Activated CD4-positive, alpha-beta T cell treated with anti-CD3 and anti-CD28 coated beads, Interleukin-2, amount 10 ng/mL, durations not matched to agents 7 days and 5 days (primary cell): ENCODE measurements at places on chromosomes 5 and 9. TPM values are rescaled to one million over a fixed set of nuclear protein-coding genes. Genes with fewer than 3 reads are reported as not detected.

GRCh38 chr5:147791181-147791580 lies 8.7 kb upstream of the JAKMIP2 start:
- H3K27ac ChIP-seq, result no peak overlapping the region
- H3K36me3 ChIP-seq, result no peaks in the 10 kb centered on the region
- no peak overlapping the region for H3K4me3 ChIP-seq
- no peak for DNase-seq
- peaks cover 4% of the 10 kb centered on the region for H3K27me3 ChIP-seq

DNA sequence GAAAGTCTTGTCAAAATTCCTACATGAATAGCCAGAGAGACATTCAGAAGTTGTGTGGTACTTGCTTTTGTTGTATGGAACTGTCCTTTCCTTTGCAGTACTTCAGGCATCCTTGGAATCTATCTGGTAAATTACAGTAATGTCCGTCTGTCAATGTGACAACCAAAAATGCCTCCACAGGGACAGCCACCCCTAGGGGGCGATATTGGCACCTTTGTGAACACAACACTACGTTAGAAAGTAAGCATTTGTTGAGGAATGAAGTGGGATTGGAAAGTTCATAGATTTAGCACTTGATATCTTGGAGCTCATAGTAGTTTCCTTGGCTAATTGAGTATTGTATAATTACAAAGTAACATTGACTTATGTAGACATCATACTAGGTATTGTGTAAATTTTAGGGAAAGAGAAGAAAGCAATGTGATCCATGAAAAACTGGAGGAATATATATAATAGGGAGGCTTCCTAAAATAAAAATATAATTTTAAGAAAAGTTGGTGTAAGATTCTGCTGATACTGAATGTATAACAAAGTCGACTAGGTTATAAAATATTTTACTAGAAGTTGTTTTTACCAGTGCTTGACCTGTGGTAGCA lies 32.7 kb downstream of the TMEFF1 start:
- no peaks in the 10 kb centered on the region for H3K27me3 ChIP-seq
- no peak overlapping the region for H3K4me3 ChIP-seq
- H3K27ac ChIP-seq, result no peak overlapping the region
- no peaks in the 10 kb centered on the region for H3K36me3 ChIP-seq
- no peaks in the 10 kb centered on the region for H3K4me1 ChIP-seq

DNA sequence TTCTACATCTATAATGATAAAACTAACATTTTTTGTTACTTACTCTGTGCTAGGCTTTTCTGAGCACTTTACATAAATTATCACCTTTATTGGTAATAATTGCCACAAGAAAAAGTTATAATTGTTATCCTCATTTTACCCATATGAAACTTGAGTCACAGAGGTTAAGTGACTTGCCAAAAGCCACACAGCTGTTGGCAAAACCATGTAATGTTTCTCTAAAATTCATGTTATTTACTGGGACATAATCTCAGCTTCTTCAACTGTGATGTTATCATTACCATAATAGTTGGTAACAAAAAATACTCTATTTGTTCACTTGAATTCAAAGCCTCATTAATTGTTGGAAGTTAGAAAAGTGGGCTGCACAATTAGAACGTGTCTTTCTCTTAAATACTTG lies 437.3 kb downstream of the BRINP1 start:
- no peak overlapping the region for H3K4me3 ChIP-seq
- no peaks in the 10 kb centered on the region for H3K27me3 ChIP-seq
- H3K36me3 ChIP-seq, result no peaks in the 10 kb centered on the region
- no peaks in the 10 kb centered on the region for H3K4me1 ChIP-seq
- no peak for DNase-seq
- H3K27ac ChIP-seq, result no peak overlapping the region

GRCh38 chr9:105391288-105391687 lies 56.5 kb upstream of the FSD1L start:
- no peak for DNase-seq
- H3K36me3 ChIP-seq, result no peaks in the 10 kb centered on the region
- no peak overlapping the region for H3K27ac ChIP-seq
- peaks cover 12% of the 10 kb centered on the region for H3K27me3 ChIP-seq

DNA sequence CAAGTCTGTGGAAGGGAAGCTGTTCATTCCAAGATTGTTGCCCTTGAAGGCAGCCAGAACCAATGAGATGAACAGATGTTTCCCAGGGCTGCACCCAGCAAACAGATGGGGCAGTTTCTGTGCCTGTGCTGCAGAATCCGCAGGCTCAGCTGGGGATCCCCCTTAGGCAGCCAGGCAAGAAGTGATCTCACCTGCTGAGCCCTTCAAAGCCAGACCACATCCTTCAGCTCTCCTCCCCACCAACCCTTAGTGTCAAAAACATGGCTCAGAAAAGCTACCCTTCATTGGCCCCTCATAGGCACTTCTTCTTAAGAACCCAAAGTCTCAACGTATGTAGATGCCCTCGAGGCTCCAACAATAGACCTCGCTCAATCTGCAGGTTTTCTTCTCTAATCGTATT lies 626.7 kb downstream of the CCDC171 start:
- H3K36me3 ChIP-seq, result no peaks in the 10 kb centered on the region
- peaks cover 2% of the 10 kb centered on the region for H3K4me1 ChIP-seq
- H3K27me3 ChIP-seq, result no peaks in the 10 kb centered on the region

DNA sequence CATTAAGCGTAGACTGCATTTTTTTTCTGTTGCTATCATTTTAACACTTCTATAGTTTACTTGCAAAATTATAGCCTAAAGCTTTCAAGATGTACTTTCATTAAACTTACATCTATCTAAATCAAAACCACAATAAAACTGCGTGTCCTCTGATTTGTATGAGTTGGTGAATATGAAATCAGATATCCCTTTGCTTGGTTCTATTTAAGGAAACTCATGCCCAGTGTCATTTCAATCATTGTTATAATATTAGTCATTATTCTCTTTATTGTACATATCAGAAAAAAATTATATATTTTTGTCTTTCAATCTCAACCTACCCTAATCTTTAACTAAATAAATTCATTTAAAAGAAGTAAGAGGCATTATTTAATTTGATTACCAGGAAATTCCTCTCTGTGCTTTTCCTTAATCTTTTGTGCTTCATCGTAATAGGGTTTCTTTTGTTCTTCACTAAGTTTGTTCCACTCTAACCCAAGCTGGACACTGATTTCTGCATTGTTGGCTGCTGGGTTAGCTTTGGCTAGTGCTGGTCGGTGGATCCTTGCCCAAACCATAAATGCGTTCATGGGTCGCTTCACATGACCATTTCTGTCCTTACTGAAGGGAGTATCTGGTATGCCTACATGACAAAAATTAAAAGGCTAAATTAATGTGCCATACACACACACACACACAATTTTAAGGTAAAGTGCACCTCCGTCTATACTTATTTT lies 3.8 kb downstream of the SOX30 start:
- H3K36me3 ChIP-seq, result peaks cover 13% of the 10 kb centered on the region
- H3K4me1 ChIP-seq, result peaks cover 16% of the 10 kb centered on the region
- DNase-seq, result no peak
- H3K4me3 ChIP-seq, result no peak overlapping the region

GRCh38 chr5:36777105-36777757 lies 99.3 kb upstream of the NIPBL start:
- no peak overlapping the region for H3K27ac ChIP-seq
- no peaks in the 10 kb centered on the region for H3K36me3 ChIP-seq
- no peak for DNase-seq
- peaks cover 3% of the 10 kb centered on the region for H3K27me3 ChIP-seq
- H3K4me1 ChIP-seq, result no peaks in the 10 kb centered on the region

DNA sequence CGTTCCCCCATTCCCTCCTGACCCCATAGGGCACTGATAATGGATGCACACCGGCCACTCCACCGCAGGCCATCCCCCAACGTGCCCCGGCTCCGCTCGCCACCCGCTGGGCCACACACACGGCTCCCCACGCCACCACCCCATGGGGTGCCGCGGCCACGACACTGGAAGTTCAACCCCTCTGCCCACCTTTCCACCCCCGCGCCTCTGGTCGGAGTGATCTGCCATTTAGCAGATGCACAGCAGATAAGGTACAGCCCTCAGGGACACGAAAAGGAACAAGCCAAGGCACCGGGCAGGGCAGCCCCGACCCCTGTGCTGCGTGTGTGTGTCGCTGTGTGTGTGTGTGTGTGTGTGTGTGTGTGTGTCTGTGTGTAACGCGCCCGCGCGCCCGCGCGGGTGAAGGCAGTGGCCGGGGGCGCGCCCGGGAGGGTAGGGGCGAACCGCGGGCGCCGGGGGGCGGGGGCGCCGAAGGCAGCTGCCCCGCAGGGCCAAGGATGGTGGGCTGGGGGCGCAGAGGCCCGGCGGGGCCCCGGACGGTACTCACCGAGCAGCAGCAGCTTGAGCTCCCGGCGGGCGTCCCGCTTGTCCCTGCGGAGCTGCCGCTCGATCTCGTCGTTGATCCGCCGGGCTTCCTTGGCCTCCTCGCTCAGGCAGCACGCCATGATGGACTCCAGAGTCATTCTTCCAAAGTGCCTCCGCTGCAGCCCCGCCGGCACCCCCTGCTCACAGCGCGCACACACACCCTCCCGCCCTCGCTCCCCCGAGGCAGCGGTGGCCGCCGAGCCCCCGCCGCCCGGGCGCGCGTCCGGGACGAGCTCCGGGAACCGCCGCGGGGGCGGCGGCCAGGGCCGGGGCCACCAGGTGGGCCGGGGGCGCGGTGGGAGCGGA lies 813 bp downstream of the GNAQ start:
- H3K4me1 ChIP-seq, result peaks cover 60% of the 10 kb centered on the region
- H3K27me3 ChIP-seq, result no peaks in the 10 kb centered on the region
- H3K4me3 ChIP-seq, result peak overlapping the region; percentile 93
- H3K36me3 ChIP-seq, result peaks cover 2% of the 10 kb centered on the region
- peak overlapping the region; percentile 92 for H3K27ac ChIP-seq
- peak; percentile 63 for DNase-seq

DNA sequence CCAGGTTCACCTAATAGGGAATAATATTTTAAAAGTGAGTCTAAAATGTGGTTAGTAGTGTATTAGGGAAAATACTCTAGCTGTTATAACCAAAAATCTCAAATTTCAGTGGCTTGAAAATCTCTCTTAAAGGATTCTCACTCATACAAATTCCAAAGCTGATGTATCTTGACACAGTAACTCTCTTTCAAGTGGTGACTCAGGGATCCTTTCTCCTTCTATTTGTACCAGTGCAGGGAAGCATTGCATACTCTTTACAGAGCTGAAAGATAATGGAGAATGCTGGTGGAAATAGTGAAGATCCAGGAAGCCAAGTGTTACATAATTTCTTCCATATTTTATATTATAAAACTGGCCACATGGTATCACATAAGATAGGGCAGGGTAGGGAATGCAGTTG lies 560.2 kb upstream of the CDH9 start:
- H3K36me3 ChIP-seq, result no peaks in the 10 kb centered on the region
- H3K4me1 ChIP-seq, result no peaks in the 10 kb centered on the region
- DNase-seq, result no peak
- H3K27me3 ChIP-seq, result no peaks in the 10 kb centered on the region

DNA sequence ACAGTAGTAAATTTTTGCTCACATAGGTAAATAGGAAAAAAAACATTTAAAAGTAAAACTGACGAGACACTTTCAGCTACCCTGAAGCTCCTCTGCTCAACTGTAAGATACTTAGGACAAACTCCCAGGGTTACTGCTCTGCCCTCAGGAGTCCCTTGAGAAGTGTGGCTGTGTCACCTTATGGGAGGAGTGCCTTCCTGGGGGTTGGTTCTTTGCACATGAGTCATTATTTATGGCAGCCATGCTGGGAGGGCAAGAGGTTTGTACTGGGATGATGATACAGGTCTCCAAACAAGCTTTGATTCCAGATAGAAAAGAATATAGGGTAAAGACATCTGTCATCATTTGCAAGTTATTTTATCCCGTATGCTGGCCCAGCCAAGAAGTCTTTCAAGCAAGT lies 45.9 kb downstream of the TTC1 start:
- no peak overlapping the region for H3K4me3 ChIP-seq
- H3K36me3 ChIP-seq, result peaks cover 46% of the 10 kb centered on the region
- H3K27ac ChIP-seq, result no peak overlapping the region
- no peak for DNase-seq

- H3K27me3 ChIP-seq, result peaks cover 28% of the 10 kb centered on the region
- H3K27ac ChIP-seq, result no peak overlapping the region
- peaks cover 6% of the 10 kb centered on the region for H3K4me1 ChIP-seq
- no peak overlapping the region for H3K4me3 ChIP-seq
These were observed 2.5 kb upstream of the CMBL start for GRCh38 chr5:10310066-10310779.

DNA sequence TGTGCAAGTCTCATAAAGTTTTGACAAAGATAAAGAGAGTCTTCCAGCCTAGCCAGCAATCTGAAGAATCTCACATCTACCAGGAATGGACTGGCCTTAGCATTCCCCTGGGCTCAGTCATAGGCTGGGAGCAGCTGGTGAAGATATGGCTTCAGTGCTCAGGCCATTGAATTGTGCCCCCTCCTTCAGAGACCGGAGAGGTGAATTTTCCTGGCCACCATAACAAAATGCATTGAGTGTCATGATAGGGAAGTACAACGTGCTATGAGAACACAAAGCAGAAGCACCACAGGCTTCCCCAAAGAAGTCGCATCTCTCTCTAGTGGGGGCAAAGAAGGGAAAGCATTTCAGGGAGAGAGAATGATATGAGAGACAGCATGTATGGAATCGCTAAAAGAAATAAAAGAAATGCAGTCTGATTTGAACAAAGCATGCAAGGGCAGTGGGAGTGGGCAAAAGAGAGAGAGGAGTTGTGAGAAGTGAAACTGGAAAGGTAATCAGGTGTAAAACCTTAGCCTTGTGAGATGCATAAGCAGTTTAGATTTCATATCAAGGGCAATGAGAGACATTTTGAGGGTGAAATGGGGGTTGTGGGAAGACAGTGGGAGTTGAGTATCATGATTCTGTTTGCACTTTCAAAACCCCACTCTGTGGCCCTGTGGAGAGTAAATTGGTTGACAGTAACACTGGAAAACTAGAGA lies 57.1 kb upstream of the NMUR2 start:
- H3K4me1 ChIP-seq, result no peaks in the 10 kb centered on the region
- no peak for DNase-seq
- H3K27me3 ChIP-seq, result peaks cover 2% of the 10 kb centered on the region
- H3K36me3 ChIP-seq, result no peaks in the 10 kb centered on the region
- H3K4me3 ChIP-seq, result no peak overlapping the region
- no peak overlapping the region for H3K27ac ChIP-seq

DNA sequence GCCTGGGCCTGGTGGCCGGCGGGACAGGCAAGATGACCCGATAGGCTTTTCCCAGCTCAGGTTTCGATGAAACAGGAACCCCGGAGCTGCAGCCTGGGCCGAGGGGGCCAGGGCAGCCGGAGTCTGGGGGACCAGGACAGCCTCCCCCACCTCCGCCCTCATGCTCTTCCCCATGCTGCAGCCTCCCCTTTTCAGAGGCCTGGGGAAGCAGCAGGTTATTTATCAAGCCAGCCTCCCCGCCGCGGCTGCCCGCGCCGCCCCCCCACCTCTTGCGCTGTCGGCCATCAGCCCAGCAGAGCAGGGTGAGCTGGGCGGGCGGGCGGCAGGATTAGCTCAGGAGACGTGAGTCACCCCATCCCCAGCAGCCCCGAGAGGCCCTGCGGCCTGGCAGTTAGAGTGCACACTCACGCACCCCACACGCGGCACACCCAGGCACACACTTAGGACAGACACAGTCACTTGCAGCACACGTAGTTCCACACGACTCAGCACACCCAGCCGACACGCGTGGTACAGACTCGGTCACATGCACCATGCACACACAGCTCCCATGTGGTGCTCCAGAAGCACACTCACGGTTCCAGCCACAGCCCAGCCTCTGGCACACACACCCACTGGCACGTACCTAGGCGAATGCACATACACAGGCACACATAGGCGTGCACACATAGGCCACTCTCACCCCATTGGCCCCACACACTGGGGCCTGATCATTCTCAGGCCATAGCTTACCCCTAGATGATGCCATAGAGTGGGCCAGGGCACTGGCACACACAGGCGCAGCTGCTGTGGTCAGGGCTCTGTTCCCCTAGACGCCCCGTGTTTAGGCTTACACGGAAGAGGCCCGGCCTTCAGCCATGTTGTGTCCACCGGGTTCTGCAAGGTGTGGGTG lies 13.0 kb downstream of the CXXC5 start:
- DNase-seq, result no peak
- peaks cover 8% of the 10 kb centered on the region for H3K4me1 ChIP-seq
- H3K27ac ChIP-seq, result no peak overlapping the region
- no peaks in the 10 kb centered on the region for H3K36me3 ChIP-seq
- H3K27me3 ChIP-seq, result no peaks in the 10 kb centered on the region

The SLC6A7 gene
- total RNA-seq, result not detected
